Left hindlimb (tissue), 1 donor: ENCODE measurements at places on chromosomes 4 and X.

DNA sequence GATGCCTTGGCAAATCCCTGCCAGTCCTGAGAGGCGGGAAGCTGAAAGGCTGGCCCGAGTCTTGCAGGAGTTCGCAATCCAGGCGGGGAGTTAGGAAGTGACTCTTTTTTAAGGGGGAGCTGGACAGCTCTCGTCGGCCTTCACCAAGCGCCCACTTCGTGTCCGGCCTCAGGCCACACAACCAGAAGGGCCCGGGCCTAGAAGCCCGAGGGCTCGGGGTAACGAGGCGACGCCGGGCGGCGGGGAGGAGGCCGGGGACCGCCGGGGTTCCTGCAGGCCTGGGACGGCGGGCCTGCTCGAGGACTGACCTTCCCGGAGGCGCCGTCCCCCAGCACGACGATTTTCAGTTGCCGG, 395 bp downstream of the RAB28 start:
- no peak for DNase-seq

- DNase-seq, result no peak
These were observed 8.1 kb downstream of the GAB1 start for GRCh38 chr4:143344774-143345173.

- DNase-seq, result no peak
These were observed 61.9 kb downstream of the PRSS12 start for GRCh38 chr4:118290951-118291350.

DNA sequence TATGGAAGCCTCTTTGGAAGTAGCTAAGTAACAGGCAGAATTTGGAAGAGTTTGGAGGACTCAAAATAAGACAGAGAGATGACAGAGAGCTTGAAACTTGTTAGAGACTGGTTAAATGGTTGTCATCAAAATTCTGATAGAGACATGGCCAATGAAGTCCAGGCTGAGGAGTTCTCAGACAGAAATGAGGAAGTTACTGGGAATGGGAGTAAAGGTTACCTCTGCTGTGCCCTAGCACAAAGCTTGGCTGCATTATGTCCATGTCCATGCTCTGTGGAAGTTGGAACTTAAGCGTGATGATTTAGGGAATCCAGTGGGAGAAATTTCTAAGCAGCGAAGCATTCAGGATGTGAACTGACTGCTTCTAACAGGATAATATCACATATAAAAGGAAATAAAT, 146.2 kb upstream of the NDST4 start:
- DNase-seq, result no peak

DNA sequence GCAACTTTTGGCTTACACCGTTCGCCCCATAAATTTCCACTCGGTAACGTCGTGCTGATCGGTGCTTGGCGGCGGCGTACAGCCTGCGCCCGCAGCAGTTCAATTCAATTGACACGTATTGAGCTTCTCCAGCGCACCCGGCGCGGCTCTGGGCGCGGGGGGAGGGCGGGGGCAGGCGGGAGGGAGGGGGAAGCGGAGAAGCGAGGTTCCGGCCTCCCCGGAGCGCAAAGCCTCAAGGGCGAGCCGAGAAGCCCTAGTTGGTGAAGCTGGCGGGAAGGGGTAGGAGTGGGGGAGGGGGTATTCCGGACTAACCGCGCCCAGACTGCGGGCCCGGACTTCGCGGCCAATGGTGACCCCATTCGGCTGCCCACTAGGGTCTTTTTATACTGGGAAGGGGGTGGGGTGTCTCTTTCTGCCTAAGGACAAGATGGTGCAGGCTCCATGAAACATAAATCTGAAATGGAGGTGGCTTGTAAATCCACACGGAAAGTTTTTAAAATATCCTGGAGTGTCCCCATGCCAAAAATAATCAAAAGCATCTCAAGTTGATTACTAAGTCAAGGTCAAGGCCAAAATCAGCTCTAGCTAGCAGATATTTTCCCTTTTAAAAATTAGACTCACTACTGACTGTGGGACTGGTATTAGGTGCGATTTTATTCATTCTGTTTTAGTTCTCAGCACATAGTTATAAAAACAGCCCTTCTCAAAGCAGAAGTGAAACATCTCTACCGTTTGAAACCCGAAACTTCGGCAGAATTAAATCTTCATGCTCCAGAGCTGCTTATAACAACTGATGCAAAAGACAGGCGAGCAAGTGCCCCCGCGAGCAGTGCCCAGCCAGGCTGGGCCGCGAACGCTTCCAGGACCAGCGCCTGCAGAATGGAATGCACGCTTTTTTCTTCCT, 1.5 kb upstream of the BCOR start:
- DNase-seq, result peak; percentile 64

GRCh38 chrX:150347471-150347870, 15.6 kb upstream of the MAMLD1 start:
- no peak for DNase-seq

- no peak for DNase-seq
These were observed 5.7 kb upstream of the SLC25A4 start for GRCh38 chr4:185137233-185137925.

DNA sequence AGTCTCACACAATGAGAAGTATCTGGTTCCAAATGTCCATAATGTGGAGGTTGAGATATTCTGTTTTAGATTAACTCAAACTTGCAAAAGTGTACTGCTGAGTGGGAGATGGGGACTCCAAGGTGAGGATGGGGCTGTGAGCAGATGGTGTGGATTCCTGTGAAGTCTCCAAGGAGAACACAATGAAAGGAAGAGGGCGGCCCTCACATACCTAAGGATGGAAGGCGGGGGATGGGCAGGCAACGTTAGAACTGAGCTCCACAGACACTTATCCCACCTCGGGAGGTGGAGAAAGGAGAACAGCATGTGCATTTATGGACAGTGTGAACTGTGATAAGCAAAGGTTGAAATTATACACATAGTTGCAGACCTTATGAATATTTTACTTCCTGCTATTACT, 9.9 kb upstream of the SPATA4 start:
- no peak for DNase-seq

GRCh38 chr4:56674984-56675383, 6.1 kb downstream of the HOPX start:
- no peak for DNase-seq

DNA sequence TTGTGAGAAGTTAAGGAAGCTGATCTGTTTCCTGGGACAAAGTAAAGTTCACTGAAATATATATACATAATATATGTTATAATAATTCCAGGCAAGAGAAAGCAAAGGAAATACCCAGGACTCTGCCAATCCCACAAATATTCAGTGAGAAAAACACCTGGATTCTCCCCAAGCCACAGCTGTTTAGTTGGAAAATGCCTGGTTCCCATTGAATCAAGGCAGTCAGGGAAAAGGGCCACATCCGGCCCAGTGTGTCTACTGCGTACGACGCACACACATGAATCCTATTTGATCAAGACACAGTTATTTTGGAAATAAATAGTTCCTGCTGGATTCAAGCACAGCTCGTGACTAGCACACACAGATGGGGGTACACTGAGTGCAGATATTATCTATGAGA, 6.3 kb upstream of the DCHS2 start:
- DNase-seq, result peak; percentile 74

DNA sequence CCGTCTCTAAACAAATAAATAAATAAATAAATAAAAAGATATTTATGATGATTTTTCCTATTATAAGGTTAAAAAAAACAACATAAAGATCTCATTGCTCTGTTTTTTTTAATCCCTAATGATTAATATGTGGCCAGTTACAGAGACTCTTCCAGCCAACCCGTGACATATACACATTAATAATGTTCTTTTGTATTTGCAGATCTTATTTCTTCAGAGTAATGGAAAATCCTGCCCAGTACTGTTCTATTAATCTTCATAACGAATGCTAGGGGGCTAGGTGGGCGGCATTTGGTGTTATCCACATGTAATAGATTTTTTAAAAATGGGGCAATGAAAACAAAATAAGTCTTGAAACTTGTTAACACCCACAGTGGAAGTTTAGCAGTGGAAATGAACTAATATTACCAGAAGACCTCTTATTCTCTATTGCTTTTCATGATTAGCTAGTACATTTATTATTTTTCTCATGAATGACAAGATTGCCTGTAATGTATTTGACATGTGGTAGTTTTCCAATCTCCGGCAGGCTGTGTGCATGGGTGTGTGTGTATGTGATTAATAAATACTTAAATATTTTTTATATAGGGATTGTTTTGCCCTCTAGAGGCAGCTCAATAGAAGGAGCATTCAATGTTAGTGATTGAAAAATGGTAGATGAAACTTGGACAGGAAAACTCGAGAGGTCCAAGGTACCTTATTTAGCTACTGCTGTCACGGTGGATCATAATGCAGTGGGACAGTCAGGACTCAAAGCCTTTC, 457.4 kb downstream of the IL1RAPL1 start:
- DNase-seq, result no peak

- DNase-seq, result no peak
These were observed 141.3 kb downstream of the CPE start for GRCh38 chr4:165520086-165520485.

DNA sequence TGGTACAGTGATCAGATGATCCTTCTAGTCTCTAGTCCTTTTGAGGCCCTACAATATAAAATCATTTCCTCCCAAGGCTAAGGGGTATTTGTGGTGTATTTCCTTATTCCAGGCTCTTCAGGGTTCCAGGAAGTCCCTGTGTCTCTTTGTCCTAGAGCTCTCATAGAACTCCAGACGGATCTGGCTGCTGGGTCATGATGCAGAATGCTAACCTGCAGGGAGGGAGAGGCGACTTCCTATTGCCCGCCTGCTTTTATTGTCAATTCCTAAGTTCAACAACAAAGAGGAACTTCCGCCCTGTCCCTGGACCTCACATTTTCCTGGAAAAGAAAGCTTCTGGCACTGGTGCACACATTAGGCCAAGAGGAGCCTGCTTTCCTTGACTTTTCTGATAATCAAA, 45.9 kb upstream of the ZNF827 start:
- DNase-seq, result no peak

GRCh38 chrX:120408168-120408567, 46.3 kb downstream of the ATP1B4 start:
- DNase-seq, result no peak

DNA sequence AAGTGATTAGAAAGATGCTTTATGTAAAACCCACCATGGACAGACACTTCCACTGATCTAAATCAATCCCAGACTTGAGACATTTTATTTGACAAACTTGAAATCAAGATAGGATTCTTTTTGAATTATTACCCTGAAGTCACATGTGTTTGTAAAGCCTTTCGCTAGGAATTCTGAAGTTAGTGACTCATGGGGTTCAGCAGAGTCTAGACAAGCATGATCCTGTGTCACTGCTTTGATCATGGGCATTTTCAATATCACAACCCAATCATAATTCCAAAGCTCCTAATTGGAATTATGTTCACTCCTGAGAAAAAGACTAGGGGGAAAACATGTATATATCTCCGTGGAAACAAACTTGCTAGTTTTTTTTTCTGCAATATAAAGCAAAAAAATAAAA, 67.5 kb upstream of the BMP3 start:
- no peak for DNase-seq

GRCh38 chr4:155017426-155017825, 191.0 kb upstream of the NPY2R start:
- DNase-seq, result no peak

DNA sequence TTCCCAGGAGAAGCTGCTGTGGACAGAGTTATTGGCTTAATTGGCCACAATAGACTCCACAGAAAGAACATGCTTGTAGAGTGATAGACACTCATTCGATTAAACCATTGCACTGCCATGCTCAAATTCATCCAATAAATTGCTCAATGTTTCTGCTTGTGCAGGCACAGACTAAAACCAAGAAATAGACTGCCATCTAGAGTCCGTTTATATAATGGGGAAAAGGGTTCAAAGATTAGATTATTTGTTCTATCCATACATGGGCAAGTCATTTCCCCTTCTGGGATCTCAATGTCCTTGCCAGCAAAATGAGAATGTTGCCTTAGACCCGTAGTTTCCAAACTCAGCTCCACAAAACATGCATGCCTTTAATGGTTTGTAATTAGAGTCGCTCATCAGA, 8.7 kb downstream of the SMIM10 start:
- DNase-seq, result no peak

DNA sequence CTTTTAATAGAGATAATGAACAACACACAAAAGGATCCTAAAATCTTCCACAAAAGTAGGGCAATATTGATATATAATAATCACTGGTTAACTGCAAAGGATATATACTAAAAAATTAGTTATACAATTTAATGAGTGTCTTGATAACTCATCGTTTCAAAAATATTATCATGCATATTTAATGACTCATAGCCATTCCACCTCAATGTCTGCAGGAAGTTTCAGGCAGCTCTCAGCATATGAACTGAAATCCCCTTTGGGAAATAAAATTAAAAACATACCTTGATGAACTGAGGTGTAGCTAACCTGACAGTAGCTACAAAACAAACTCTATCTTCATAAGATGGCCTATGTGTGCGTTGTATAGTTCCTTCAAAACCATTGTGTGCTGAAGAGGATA, 62.9 kb downstream of the TMEM165 start:
- DNase-seq, result no peak

- DNase-seq, result no peak
These were observed 23.4 kb upstream of the PAQR3 start for GRCh38 chr4:78962597-78963115.

DNA sequence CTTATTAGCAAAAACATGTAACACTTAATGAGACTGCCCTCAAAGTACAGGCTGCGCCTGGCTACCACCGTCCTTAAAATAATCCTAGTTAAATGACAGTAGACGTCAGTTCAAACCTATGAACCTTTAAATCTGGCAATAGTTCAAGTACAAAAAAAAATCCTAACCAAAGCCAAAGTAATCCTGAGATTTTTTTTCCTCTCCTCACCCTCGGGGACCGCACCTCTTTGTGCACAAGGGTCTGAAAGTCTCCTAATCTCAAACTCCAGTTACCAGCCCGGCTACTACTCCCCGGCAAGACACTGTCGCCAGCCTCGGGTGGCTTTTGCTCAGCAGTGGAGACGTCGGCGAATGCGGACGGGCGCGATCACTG, 439 bp downstream of the SEC31A start:
- DNase-seq, result no peak

GRCh38 chr4:4871242-4871572, 11.7 kb downstream of the MSX1 start:
- DNase-seq, result no peak

GRCh38 chr4:158754385-158755180, 14.2 kb upstream of the FNIP2 start:
- no peak for DNase-seq

GRCh38 chr4:104123021-104123420, 371.7 kb downstream of the CXXC4 start:
- no peak for DNase-seq

DNA sequence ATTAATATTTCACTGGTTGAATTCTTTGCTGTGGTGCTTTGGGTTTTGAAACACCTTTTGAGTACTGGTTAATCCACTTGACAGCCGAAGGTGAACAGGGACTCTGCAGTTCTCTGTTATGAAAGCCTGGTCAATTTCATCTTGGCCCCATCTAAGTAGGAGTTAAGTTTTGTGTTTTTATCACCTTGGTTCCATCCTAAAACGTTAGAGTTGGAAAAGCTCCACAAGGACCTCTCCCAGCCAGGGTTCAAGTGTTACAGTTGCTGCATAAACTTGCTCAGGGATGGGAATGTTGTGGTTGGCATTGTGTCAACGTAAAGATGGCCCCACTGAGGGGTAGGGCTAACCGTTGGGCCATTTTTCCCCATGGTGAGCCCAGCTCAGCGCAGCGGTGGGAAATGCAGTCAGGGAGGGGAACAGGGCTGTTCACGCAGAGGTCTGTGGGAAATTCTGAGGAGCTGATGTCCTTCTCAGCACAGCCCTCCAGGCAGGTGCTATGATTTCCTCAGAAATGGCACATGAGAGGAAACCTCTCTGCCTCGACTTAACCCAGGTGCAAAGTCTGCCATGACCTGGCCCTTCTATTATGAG, 188.7 kb downstream of the STIM2 start:
- no peak for DNase-seq

GRCh38 chr4:173125216-173125812, 43.3 kb upstream of the GALNT7 start:
- no peak for DNase-seq

GRCh38 chrX:4674028-4674782, 960.8 kb upstream of the PRKX start:
- no peak for DNase-seq
